Suppressor macrophage (primary cell): ENCODE measurements at places on chromosomes 2 and 18.

GRCh38 chr2:208531361-208531760, 124.8 kb downstream of the PTH2R start:
- DNase-seq, result no peak

DNA sequence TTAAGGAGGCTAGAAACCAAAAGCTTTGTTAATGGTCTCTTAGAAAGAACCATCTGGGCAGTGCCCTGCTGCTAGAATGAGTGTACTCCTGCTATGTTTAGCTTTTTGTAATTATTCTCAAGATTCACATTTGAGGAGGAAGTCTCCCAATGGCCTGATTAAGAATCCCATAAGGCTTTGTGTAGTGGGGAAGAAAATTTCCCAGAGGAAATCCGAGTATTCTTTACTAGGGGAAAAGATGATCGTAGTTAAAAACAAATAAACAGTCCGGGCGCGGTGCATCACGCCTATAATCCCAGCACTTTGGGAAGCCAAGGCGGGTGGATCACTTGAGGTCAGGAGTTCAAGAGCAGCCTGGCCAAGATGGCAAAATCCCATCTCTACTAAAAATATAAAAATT, 117.9 kb downstream of the PTRHD1 start:
- DNase-seq, result no peak

GRCh38 chr2:144357623-144358373, 162.1 kb downstream of the ZEB2 start:
- peak; percentile 23 for DNase-seq

GRCh38 chr2:110101280-110101844, 14.3 kb downstream of the MALL start:
- DNase-seq, result peak; percentile 91

GRCh38 chr2:47810850-47811249, 27.9 kb downstream of the MSH6 start:
- DNase-seq, result no peak

- DNase-seq, result no peak
Measured at GRCh38 chr2:145488571-145488970, 968.7 kb upstream of the ZEB2 start.

- peak; percentile 63 for DNase-seq
Measured at GRCh38 chr18:48809365-48809764, 141.4 kb downstream of the SMAD7 start.
